ENCODE measurements at places on chromosomes 7 and 10.

DNA sequence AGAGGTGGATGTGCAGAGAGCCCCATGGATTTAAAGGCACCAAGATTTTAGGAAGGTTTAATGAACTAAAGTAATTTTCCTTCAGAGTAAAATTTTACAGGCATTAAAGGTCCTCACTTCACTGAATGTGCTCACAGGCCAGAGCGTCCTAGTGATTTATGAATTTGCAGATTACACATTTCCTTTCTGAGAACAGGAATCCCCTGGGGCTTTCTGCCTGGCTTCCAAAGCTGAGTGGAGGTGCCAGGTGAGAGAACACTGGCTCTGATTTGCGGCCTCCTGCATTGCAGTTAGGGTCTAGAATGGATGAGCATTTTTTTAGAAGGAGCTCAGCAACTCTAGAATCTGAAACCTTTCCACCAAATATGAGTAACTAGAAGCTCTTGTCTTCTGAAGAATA lies 194.3 kb downstream of the SORCS3 start:
- no peak for DNase-seq

DNA sequence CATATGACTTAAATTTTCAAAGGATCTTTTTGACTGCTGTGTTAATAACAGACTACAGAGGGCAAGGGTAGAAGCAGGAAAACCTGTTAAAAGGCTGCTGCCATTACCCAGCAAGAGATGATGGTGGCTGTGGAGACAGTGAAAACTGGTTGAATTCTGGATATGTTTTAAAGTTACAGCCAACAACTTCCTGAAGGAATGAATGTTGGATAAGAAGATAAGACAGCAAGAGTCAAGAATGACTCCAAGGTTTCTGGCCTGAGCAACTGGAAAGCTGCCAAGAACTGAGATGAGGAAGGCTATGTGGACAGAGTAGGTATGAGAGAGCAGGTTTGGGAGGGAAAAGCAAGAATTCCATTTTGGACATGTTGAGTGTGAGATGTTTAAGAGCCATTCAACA lies 19.1 kb downstream of the CNOT4 start:
- DNase-seq = no peak

DNA sequence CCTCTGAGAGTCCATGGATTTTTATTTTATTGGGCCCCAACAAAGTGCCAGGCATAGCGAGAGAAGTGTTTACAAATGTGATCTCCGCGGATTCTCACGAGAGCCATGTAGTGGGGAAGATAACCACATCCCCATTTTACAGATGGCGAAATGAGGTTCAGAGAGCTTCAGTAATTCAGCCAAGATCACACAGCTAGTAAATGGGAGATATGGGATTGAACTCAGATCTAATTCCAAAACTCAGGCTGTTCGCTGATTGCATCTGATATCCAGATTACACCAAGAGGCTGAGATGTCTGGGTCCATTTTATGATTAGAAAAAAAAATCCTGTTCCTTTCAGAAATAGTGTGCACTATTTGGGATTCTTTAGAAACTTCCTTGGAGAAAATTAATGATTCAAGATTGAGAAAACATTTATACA lies 1.3 kb downstream of the FAS start:
- DNase-seq = no peak

DNA sequence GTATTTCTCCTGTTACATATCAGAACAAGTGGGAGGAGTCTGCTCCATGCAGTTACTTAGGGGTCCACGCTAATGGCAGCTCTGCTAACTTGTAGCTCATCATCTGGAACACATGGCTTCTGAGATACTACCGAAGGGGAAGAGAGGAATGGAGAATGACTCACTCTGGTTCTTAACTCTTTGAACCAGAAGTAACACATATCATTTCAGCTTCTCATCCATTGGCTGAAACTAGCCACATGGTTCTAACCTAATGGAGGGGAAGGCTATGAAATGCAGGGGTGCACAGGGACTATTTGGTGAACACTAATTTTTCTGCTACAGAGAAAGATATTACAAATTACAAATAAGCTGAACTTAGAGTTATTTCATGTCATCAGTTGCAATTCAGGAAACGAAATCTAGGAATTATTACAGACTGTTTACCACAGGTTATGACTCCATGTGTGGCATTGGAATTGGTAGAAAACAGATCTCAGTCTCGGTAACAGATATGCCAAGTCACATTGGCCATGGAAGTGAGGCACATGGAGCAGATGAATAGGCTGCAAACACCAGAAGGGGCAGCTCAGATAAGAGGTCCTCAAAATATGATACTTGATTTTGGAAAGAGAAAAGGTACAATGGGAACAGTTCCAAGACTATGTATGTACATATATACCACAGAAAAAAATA lies 9.4 kb upstream of the KAT6B start:
- no peak for DNase-seq

- DNase-seq = no peak
Measured at GRCh38 chr7:82674268-82674667, 230.7 kb upstream of the CACNA2D1 start.

- DNase-seq = no peak
Measured at GRCh38 chr10:81838950-81839349, 36.0 kb upstream of the NRG3 start.

- DNase-seq = no peak
Measured at GRCh38 chr7:35430547-35431153, 176.8 kb upstream of the TBX20 start.

Data from fibroblast of the conjunctiva (primary cell).